ENCODE measurements at places on chromosomes 1 and 21.

GRCh38 chr1:226825037-226825745 is 45.2 kb upstream of the PSEN2 start:
- DNase-seq, result no peak

DNA sequence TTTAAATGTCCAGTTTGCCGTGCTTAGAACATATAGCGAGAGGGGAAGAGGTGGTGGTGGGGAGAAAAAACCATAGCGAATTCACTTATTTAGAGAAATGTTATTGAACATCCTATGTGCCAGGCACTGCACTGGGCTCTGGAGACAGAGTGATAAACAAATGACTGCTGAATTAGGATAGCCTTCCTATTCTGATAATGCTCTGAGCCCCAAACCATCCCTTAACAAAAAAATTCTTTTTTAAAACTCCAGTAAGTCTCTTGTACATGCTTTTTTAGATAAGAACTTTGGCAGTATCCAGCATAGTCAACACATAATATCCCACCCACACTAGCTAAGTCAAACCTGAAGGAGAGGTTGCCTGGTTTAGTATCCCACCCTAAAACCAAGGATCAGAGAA is 8.5 kb downstream of the SZT2 start:
- no peak for DNase-seq

DNA sequence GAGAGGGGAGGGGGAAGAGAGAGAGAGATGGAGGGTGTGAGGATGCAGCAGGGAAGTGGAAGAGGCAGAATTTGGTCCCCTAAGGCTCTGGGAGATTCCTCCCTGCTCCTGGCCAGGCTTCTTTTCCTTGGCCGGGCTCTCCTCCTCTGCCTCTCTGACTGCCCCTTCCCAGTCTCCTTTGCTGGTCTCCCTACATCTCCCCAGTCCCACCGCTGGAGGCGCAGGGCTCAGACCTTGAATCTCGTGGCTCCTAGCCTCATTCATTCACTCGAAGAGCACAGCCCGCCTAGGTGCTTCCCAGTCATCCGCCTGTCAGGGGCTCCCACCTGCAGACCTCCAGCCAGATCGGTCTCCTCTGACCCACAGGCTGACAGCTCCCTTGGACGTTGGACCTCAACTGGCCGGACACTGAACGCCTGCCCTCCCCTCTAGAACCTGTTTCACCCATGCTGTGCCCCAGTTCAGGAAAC is 76.5 kb downstream of the VWA5B1 start:
- no peak for DNase-seq

GRCh38 chr1:92201973-92202372 is 15.7 kb upstream of the C1orf146 start:
- DNase-seq, result no peak

DNA sequence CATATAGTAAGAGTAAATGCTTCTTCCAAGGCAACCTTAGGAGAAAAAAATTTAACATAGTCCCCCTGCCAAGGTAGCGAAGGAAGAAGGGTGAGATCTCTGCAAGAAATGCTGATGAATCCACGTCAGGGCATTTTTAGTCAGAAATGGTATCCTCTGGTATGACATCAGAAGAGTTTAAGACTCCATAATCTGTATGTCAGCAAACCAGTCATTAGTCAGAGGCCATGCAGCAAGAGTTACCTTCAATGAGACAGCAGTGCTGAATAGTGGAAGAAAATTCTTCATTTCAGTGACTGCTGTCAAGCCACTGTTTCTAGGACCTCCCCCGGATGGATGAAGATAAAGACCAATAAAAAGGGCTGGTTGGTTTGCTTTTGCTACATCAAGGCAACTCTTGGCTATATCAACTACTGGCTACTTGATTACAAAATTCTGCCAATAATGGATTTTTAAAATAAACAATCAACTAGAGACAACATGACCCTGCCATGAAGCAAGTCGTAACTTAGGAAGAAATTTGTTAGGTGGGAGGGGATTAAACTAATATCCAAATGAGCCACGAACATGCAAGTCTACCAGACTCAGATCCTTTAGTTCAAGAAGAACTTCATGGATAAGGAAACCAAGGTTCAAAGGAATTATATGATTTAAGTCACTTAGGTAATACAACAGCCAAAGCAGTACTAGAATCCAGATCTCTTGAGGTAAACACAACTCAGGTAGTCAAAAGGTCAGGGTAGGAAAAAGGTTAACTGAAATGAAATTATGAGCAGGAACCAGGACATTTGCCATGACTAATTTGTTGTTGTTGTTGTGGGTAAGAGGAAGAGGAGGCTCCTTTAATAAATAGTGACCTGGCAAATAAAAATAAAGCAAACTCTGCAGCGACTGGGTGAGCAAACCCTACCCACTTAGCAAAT is 25.6 kb upstream of the GUCA2A start:
- DNase-seq, result no peak

- DNase-seq, result no peak
Measured at GRCh38 chr1:175200678-175201521, 8.3 kb upstream of the KIAA0040 start.

GRCh38 chr1:197526736-197527371 is 248.4 kb downstream of the DENND1B start:
- DNase-seq, result no peak

GRCh38 chr1:178137238-178137637 is 43.3 kb downstream of the RASAL2 start:
- no peak for DNase-seq

GRCh38 chr1:41851589-41851988 is 67.1 kb downstream of the HIVEP3 start:
- peak; percentile 89 for DNase-seq

DNA sequence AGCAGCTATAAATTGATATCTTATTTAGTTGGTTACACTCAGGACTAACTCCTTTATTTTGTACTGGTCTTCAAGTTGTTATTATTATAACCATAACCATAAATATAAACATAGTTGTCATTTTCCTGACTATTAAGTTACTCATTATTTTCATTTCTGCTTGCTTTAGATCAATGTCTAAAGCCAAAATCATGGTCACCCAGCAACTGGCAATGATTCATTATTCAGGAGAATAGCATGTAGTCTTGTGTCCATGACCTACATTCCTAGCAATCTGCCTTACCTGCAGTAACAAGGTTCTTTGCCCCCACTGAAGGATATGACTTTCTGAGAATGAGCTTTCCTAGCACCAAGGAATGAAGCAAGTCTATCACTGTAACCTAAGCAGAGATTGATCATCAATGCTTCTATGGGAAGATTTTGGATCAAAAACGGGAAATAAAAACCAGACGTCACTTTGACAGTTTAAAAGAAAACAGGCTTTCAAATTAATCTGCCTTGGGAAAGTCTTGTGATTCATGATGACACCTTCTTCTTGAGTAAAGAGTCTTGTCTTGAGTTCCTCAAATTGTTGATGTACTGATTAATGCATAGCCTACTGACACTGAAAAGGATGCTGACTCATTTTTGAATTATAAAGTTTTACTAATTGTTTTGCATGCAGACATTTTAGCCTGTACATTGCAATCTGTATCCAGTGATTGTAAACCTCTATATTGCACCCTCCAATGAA is 203.3 kb upstream of the IVNS1ABP start:
- DNase-seq, result no peak

DNA sequence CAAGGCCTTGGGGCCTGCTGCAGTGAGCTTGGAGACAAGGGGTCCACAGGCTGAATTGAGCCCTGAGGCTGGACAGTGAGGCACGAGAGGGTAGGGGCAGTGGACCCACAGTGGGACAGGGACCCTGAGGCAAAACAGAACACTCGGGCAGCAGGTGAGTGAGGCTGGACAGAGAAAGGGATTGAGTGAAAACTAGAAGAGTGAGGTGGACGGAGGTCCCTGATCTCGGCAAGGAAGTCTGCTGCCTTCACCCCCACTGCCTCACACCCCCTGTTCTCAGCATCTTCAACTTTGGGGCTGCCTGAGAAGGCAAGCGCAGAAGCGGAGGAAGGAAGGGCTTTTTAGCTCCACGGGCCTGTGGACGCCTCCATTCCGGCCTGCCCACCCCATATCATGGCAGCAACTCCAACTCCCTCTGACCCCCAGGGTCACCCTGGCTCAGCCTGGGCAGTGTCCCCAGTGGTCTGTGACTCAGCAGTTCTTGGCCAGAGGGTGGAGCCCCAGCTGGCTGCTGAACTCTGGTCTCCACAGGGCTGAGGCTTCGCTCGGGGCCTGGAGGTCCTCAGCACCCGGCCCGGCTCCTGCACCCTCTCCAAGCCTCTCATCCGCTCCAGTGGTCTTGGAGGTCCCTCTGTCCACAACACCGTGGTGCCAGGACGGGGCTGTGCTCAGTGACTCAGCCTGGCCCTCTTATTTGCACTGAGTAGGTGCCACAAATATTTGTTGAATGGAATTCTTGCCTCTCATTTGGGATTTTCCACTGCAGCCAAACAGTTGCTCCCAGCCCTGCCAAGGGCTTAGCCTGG is 60.0 kb upstream of the EPS8L3 start:
- DNase-seq, result no peak

GRCh38 chr1:201013031-201013485 is 10.5 kb downstream of the KIF21B start:
- no peak for DNase-seq

GRCh38 chr1:51410568-51411460 is 80.5 kb upstream of the TTC39A start:
- DNase-seq, result no peak

DNA sequence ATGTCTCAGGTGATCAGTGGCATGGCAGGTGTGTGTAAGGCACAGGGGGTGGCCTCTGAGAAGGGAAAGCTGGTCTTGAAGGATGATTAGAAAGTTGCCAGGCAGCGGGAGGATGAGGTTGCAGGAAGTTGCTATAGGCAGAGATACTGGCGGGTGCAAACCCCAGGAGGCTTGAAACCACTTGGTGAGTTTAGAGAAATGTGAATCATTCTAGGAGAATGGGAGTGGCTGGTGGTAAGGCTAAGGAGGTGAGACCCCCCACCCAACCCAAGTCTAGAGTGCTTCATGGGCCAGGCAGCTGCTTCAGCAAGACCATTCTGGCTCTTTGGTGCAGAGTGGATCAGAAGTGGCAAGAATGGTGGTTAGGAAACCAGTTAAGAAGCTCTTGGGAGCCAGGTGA is 9.0 kb downstream of the SH2D2A start:
- no peak for DNase-seq

DNA sequence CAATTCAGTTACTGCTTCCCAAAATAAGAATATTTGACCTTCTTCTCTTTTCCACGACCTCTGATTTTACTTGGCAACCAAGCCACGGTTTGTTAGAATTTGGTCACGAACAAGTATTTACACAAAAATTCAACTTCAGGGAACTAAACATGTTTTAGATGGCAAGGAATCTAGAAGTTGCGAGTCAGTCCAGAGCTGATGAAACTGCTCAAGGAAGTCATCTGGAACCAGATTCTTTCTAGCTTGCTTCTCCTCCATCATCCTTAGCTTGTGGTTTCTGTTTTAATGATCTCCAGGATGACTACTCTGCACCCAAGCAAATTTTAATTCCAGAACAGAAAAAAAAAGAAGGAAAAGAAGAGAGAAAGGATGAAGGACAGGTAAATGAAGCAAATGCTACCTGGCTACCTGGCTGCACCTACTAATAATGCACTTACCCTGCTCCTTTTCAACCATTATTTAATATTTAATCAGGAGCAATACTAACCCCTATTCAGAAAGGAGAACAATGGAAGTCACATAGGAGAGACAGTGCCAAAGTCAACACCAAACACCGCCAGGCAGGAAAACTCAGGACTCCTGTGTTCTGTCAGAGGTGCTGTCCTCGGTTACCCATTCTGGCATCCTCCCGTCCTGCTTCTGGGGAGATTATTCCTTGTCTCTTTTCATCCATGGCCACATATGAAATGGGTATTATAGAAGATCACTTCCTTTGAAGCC is 54.2 kb upstream of the RGS7 start:
- DNase-seq, result no peak

DNA sequence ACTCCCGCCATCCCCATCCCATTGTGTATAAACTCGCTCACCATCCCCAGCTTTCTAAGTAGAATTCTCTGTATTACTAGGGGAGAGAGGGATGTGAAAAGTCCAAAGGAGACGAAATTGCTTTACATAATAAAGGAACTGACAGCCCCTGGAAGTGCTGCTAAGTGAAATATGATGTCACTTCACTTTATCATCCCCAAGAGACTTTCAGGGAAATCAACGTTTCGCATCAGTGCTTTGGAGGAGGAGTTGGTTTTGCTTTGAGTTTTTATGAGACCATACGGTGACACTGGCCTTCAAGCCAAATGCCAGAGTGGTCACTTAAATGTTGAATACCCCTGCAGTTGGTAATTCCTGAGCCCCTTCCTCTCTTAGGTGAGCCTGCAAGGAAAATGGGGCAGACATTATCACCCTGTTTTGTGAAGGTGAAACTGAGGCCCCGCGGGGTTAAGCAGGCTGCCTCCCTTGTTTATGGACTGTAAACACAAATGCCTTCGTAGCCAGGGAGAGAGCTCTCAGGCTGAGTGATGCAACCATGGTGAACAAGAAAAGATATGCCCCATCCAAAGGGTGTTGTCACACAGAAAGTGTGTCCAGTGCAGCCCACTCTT is 58.4 kb upstream of the KAZN start:
- DNase-seq, result no peak

- no peak for DNase-seq
Measured at GRCh38 chr21:20999659-21000058, 1.4 kb downstream of the NCAM2 start.

DNA sequence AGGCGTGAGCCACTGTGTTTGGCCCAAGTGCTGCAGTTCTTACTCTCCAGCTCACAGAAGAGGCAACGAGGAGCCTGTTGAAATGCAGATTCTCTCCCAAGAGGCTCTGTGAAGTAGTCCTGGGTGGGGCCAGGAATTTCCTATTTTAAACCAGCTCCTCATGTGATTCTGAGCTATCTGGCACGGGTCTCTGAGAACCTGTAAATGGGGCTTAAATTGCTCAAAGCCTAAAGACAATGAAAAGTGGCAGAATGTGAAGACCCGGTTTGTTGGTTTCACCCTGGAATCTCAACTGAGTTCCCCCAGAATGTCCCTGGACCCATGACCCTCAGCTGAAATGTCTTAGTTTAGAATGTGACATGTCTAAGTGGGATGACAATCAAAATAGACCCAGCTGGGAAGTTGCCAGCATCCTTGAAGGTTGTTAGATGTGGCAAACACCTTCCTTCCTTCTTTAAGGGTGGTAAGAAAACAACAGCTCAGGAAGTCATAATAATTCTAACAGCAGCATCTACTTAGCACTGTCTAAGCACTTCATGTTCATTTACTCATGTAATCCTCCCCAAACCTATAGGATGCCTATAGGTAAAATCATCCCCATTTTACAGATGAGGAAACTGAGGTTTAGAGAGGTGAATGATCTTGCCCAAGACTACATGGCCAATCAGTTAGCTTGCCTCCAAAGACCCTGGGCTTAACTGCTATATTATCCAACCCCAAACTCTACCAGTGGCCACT is 20.9 kb upstream of the ATP5PO start:
- no peak for DNase-seq

DNA sequence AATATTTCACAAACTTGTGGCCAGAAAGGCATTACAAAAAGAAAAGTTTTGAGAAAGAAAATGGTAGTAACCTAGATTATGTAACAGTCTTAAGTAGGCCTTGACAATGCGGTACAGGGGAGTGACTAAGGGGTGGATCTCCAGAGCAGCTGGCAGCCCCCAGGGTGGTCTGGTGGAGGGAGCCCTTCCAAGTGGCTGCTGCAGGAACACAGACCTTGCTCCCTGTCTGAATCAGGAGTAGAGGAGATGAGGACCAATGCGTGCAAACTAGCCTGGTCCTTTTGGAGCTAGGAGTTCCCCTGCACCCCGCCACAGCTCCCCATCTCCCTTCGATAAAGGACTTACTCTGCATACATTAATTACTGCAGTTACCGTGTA is 189.0 kb downstream of the NFIA start:
- no peak for DNase-seq
